ENCODE measurements at places on chromosomes 1 and 21.

DNA sequence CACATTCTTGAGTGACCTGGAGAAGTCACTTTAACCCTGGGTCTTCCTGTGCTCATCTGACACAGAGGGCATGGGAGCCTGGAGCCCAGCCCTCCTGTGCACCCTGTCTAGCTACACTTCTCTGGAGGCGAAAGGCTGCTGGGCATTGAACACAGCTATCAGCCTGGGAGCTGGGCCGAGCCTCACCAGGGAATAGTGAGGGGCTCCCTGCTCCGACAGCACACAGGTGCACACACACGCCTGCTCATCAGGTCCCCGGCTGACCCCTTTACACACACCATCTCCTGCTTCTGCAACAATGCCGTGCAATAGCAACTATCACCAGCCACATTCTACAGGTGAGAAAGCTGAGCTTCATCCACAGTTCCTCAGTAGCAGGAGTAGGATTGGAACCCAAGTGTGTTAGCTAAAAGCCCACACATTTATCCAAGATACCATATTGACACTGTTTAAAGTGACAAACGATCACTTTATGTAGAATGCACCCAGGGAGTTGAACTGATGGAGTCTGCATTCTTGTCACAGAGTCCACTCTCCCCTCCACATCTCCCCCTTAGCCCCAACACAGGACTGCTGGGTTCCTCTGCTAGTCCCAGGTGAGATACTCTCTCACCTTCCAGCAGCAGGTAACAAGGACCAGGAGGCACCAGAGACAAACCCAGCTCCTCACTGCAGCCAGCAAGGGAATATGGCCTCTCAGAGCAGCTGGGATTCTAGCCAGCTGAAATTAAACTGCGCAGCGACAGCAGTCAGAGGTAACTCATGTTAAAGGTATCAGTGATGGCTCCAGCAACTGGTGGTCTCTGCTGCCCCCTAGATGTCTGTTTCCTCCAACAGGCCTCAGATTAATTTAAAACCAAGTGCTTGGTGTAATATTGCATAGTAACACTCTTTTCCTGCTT lies 18.3 kb upstream of the CAPN8 start:
- DNase-seq, result peak; percentile 53

DNA sequence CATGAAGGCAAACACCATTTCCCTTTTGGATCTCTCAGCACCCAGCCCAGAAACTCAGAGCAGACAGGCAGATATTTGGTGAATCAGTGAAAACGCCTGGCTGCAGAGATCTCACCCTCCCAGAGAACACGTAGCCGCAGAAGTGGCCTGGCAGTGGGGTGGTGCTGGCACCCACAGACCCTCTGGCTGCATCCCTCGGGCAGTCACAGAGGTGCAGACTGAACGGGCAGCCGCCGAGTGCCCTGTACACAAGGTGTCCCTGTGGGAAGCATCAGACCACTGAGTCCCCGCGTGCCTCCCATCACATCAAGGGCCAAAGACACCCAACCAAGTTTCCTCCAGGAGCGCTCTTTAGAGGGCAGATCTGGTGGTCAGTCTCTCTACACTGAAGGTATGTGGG lies 12.1 kb downstream of the FAM89A start:
- no peak for DNase-seq

- no peak for DNase-seq
Observed at GRCh38 chr1:178407655-178408054, 89.1 kb downstream of the CLEC20A start.

DNA sequence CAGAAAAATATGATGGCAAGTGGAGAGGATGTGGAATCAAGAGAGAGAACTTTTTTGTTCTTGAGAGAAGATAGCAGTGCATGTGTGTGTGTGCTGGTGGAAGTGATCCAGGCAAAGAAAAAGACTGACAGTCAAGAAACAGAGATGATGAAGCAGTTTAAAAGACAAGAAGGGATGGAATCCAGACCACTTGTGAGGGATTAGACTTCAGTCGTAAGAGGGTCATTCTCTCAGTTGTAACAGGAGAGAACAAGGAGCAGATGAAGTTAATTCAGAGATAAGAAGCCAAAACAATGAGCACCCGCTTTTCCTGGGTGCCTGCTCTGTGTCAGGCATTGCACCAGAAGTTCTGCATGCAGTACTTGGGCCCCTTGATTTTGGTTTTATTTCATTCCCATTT lies 76.6 kb downstream of the RNF220 start:
- DNase-seq, result no peak

- DNase-seq, result no peak
Observed at GRCh38 chr21:33121715-33122475, 52.0 kb downstream of the OLIG1 start.

GRCh38 chr1:34779005-34779404 lies 2.0 kb upstream of the GJB3 start:
- DNase-seq, result no peak

GRCh38 chr1:181488866-181489265 lies 5.5 kb downstream of the CACNA1E start:
- no peak for DNase-seq

GRCh38 chr1:234150892-234151291 lies 222.4 kb upstream of the COA6 start:
- no peak for DNase-seq

GRCh38 chr1:6048179-6048867 lies 2.6 kb downstream of the KCNAB2 start:
- DNase-seq, result no peak

- no peak for DNase-seq
Observed at GRCh38 chr1:106584107-106584506, 472.4 kb upstream of the PRMT6 start.

DNA sequence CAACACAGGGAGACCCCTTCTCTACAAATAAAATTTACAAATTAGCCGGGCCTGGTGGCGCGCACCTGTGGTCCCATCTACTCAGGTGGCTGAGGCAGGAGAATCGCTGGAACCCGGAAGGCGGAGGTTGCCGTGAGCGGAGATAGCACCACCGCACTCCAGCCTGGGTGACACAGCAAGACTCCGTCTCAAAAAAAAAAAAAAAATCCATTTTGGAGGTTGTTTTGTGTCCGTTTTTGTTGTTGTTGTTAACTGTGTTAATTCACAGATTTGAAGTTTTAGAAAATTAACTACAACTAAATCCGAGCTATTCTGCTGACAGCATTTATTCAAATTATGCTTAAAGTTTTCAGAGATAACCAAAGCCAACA lies 618 bp downstream of the CLCC1 start:
- DNase-seq, result peak; percentile 40

DNA sequence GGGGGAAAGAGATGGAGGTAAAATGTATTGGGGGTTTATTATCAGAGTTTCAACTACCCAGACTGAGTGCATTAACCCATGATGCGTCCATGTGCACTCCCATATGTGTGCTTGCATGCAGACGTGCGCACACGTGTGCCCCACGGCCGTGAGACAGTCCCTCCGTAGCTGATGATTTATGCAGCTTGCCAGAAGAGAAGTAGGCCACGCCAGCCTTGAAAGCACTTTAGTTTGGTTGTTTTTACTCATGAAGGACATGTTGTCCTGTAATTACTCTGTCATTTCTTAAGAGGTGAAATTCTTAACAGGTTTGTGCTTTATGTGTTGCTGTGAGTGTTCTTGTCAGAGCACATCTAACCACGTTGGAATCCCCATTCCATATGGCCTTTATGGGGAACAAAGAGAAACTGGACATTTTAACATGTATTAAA lies 467.8 kb downstream of the LMO4 start:
- DNase-seq, result no peak

GRCh38 chr1:68919075-68919474 lies 422.2 kb upstream of the DEPDC1 start:
- no peak for DNase-seq

DNA sequence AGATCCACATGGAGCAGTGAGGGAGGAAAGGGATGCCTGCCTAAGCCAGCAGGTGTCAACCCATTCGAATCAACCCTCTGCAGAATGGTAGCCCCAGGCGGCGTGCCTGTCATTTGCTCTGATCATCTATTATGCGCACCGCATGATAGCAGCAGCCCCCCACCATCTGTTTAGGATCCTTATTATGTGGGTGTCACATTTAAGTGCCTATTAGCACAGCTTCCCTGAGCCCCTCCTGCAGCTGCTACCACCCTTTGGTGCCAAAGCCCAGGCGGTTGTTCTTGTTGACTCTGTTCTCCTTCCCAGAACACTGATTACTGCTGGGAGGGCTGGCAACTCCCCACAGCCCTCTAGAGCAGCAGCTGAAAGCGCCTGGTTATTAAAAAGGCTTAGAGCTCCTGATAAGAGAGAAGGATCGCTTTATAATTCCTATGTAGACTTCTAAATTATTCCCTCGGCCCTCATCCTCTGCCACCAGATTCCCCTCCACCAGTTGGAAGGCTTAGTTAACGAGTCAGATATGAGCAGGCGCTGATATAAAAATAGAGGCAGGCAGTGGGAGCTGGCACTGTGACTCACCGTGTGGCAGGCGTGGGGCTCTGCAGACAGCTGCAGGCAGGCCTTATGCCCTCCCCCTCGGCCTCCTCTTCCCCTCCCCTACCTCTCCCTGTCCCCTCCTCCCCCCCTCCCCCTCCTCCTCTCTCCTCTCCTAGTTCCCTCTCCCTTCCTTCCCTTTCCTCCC lies 23.0 kb downstream of the ACTA1 start:
- peak; percentile 53 for DNase-seq

GRCh38 chr1:200774311-200774710 lies 35.6 kb downstream of the CAMSAP2 start:
- no peak for DNase-seq

DNA sequence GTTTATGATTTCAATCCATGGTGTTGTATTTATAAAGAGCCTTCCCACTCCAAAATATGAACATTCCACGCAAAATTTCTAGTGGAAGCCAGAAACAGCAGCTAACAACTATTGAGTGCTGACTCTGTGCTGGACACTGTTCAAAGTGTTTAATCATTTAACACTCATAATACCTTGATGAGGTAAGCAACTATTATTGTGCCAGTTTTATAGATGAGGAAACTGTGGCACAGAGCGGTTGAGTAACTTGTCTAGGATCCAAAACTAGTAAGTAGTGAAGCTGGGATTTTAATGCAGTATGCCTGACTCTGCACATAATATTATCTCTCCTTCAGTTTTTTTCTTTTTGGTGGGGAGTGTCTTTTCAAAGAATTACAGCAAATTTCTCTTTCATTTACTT lies 228.3 kb downstream of the SLC35F3 start:
- no peak for DNase-seq

GRCh38 chr1:97209381-97209957 lies 487.9 kb downstream of the PTBP2 start:
- no peak for DNase-seq

- no peak for DNase-seq
Observed at GRCh38 chr1:39043513-39043912, 17.4 kb downstream of the NDUFS5 start.

GRCh38 chr21:45846373-45847160 lies 135.0 kb upstream of the COL6A1 start:
- DNase-seq, result no peak

- no peak for DNase-seq
Observed at GRCh38 chr1:64917328-64917861, 49.0 kb downstream of the JAK1 start.

DNA sequence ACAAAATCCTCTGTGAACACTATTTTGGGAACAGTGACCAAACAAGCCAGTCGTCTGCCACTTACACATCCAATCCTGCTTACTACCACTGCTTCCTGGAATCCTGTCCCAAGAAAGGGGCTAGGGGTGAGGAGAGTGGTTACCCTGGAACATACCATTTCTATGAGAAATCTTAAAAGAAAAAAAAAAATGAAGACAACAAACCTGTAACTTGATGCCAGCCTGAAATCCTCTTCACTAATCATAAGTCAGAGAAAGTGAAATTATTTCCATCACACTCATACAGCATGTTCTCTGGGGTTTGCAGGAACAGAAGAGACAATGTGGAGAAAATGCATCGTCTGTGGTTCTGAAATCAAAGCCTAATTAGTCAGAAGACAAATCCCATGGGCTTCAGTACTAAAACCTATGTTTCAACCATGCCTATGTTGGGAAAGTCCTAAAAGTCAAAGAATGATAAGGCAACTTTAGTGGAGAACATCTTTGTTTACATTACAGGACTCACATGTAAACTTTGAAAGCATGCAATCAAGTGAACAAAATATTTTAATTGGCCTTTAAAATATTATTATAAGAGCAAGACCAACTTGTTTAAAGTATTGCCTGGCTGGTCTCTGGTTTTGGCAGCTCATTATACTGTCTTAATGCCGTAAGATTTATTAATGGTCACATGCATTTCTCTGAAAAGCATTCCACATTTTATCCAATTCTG lies 220.7 kb downstream of the LTN1 start:
- no peak for DNase-seq

- DNase-seq, result peak; percentile 85
Observed at GRCh38 chr21:28111151-28111619, 881.5 kb downstream of the LTN1 start.

GRCh38 chr1:223031733-223032601 lies 111.1 kb downstream of the TLR5 start:
- DNase-seq, result no peak

- peak; percentile 66 for DNase-seq
Observed at GRCh38 chr21:39083377-39084008, 99.8 kb downstream of the PSMG1 start.

DNA sequence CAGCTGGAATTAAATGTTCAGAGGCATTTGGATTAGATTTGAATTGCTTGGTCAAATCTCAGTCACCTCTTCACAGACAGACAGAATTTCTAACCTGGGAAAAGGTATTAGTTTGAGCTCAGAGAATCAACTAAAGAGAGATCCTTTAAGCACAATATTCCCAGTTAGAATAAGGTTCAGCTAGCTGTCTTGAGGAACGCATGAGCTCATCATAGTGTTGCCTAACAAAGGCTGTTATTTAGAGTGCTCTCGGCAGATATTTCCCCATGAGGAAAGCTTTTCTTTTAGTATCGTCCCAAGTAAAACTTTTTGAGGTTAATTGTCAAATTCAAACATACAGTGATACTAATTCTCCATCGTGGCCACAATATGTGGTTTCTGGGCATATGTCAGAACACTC lies 269.9 kb downstream of the HLX start:
- DNase-seq, result no peak

DNA sequence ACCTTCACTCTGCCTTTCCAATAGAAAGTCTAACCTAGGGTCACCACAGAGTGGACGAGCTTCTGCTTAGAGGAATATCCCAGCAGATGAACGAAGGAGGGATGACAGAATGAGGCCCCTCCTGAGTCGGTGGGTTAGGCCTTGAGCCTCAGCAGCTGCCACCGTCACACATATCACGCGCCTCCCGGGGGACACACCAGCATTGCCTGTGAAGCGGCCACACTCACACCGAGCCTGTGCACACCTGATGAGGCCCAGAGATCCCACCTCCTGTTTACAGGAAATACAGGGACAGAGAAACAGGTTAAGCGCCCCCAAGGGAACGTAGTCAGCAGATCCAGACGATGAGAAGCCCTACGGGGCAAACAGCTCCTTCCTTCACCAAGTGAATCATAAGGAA lies 25.1 kb upstream of the LRRC47 start:
- DNase-seq, result no peak

- no peak for DNase-seq
Observed at GRCh38 chr1:88341447-88341846, 342.6 kb upstream of the PKN2 start.

- no peak for DNase-seq
Observed at GRCh38 chr1:109912214-109912861, 1.7 kb downstream of the CSF1 start.

DNA sequence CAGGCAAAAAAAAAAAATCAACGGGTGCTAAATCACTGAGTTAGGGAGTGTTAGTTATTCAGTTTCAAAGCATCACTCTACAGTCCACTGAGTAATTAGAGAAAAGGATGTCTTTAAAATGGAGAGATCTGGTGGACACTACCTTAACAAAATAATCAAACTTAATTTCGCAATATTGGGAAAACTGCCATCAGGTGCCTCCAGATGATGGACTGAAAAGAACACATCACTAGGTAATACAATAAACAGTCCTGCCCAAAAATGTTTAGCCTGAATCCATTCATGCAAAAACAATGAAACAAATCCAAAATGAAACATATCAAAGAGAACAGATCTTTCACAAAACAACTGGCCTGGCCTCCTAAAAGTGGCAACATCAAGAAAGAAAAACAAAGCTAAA lies 54.1 kb downstream of the ENAH start:
- no peak for DNase-seq

All from ovary (tissue), 10 donors.